ENCODE measurements at places on chromosomes 4 and X. TPM values are rescaled to one million over a fixed set of nuclear protein-coding genes. Genes with fewer than 3 reads are reported as not detected.

Gene SPATA4
- 0.55 TPM for total RNA-seq

Gene CDX4
- total RNA-seq = not detected

Gene IL13RA2
- not detected for total RNA-seq

DNA sequence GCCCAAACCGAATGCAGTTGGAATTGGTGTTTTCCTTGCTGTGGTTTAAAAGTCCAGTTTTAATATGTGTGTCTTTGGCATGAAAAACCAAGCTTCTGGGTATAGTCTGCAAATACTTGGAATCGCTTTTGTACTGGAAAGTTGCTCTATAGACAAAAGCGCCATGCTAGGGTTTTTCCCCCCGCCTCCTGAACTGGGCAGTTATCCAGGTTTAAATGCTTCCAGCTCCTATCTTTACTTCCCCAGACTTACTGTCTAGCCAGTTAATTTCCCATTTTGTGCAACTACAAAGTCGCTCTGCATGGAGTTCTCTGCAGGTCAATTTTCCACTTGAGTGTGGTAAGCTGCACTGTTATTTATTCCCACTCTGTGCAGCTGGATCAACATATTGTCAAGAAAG, 2.7 kb downstream of the RASL11B start:
- no peaks in the 10 kb centered on the region for H3K36me3 ChIP-seq
- peak overlapping the region; percentile 58 for H3K27ac ChIP-seq
- peaks cover 83% of the 10 kb centered on the region for H3K4me1 ChIP-seq
- H3K4me3 ChIP-seq = peak overlapping the region; percentile 86
- H3K27me3 ChIP-seq = peaks cover 4% of the 10 kb centered on the region
- no peak for DNase-seq

DNA sequence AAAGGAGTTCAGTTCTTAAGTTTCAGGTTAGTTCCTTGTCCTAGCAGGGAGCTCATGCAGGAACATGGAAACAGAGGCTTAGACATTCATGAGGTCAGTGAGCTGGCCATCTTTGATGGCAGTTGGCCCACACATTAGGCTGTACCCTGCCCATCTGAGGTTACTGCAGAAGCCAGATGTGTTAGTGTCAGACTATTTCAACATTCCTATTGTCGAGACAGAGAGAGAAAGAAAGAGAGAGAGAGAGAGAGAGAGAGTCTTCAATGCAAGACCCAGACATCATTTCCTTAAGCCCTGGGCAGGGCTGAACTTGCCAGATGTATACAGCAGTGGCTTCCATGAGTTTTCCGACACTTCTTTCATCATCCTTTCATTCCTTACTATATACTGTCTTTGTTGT, 91.3 kb downstream of the PPP1R2C start:
- no peaks in the 10 kb centered on the region for H3K36me3 ChIP-seq
- no peaks in the 10 kb centered on the region for H3K27me3 ChIP-seq
- H3K4me3 ChIP-seq = no peak overlapping the region
- no peaks in the 10 kb centered on the region for H3K4me1 ChIP-seq
- no peak overlapping the region for H3K27ac ChIP-seq

GRCh38 chrX:10358958-10359357, 202.2 kb downstream of the CLCN4 start:
- no peaks in the 10 kb centered on the region for H3K27me3 ChIP-seq
- no peak overlapping the region for H3K27ac ChIP-seq
- no peak for DNase-seq
- no peaks in the 10 kb centered on the region for H3K36me3 ChIP-seq
- no peak overlapping the region for H3K4me3 ChIP-seq

DNA sequence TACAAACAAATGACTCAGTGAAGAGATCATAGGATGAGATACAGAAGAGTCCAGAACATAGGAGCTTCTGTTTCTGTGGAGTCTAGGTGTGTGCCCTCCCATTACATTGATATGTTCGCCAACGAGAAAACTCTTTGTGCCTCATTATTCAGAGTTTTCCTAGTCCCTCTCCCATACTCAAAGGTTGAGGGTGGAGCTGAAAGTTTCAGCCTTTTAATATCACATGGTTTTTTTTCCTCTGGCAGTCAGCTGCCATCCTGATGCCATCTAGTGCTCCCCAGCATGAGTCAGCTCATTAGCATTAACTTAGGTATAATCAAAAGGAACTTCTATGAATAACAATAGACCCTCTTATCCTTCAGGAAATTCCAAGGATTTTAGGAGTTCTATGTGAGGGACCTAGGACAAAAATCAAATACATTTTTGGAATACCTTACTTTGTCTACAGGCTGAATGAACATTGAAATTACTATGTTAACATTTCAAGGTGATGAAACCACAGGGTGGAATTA, 559.6 kb upstream of the AMOT start:
- no peak overlapping the region for H3K27ac ChIP-seq
- no peaks in the 10 kb centered on the region for H3K4me1 ChIP-seq
- H3K27me3 ChIP-seq = no peaks in the 10 kb centered on the region
- no peak overlapping the region for H3K4me3 ChIP-seq
- H3K36me3 ChIP-seq = no peaks in the 10 kb centered on the region

GRCh38 chrX:97563531-97564133, 679.9 kb downstream of the RPA4 start:
- H3K36me3 ChIP-seq = no peaks in the 10 kb centered on the region
- peak; percentile 16 for DNase-seq
- peak overlapping the region; percentile 50 for H3K4me3 ChIP-seq
- H3K4me1 ChIP-seq = no peaks in the 10 kb centered on the region
- H3K27ac ChIP-seq = peak overlapping the region; percentile 43

- no peaks in the 10 kb centered on the region for H3K27me3 ChIP-seq
- H3K27ac ChIP-seq = no peak overlapping the region
- H3K4me3 ChIP-seq = no peak overlapping the region
- no peaks in the 10 kb centered on the region for H3K36me3 ChIP-seq
- H3K4me1 ChIP-seq = peaks cover 34% of the 10 kb centered on the region
Observed at GRCh38 chr4:168654104-168654847, 157.4 kb downstream of the PALLD start.

DNA sequence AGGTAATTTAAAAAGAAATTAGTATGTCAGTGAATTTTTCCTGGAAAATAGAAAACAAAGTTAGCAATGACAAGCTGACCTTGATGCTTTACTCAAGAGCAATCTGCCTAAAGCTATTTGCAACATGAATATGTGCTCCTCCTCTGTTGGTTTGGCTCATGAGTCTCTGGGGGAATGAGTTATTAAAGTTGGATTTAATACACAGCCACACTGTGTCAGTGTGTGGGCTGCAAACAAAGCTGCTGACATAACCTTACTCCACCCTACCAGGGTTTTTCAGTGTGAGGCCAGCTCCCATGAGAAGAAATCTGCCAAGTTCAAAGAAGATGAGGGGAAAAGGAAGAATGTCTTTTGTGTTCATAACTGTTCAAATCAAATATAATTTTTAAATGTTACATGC, 280.5 kb downstream of the TLL1 start:
- no peak for DNase-seq
- peaks cover 21% of the 10 kb centered on the region for H3K27me3 ChIP-seq
- no peak overlapping the region for H3K27ac ChIP-seq

Data from left ventricle myocardium inferior (tissue), 1 donor.